ENCODE measurements at places on chromosomes 7 and 10.

DNA sequence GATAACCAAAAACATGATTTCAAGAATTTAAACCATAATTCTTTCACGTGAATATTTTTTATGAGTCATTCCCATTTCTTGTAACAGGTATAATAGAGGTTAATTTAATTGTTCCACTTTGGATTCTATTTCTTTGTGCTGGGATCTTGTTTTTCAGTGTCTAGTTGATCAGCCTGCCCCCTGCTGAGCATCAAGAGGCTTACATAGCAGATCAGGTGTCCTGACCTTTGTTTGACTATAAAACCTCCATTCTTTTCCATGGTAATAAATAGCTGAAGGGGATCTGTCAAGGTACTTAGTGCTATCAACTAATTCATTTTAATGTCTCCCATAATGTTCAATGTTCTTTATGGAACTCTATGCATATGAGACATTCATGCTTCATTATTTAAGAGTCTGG, 4.9 kb downstream of the COL17A1 start:
- peak; percentile 44 for DNase-seq

DNA sequence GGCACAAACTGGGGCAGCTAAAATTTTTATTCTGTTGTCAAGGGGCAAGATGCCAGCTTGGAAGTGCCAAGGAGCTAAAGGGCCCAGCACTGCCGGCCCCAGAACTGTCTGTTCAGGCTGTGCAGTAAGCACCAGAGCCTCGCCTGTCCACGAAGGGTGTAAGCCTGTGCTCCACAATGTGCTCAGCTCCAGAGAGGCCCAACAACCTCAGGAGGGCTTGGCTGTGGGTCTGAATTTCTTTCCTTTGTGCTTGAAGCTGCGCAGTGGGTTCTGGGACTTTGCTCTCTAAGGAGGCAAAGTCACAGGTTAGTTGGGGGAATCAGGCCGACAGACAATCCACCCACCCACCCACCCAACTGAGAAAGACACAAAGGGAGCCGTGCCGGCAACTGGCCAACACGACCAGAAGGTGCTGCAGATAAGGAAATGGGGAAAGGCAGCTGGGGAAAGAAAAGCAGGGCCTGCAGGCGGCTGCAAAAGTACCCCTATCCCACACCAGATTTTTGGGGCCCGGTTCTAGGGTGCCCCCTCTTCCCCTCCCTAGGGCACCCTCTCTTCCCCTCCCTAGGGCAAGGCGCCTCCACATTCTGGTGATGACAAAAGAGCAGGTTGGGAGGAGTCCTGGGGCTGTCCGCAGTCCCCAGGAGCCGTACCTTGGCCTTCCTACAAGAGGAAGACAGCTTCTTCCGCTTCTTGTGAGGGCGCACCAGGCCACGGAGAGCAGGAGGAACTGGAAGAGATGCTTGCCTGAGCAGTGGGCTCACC, 7.7 kb downstream of the DDX56 start:
- no peak for DNase-seq

GRCh38 chr10:111933937-111934336, 249.6 kb downstream of the GPAM start:
- no peak for DNase-seq

DNA sequence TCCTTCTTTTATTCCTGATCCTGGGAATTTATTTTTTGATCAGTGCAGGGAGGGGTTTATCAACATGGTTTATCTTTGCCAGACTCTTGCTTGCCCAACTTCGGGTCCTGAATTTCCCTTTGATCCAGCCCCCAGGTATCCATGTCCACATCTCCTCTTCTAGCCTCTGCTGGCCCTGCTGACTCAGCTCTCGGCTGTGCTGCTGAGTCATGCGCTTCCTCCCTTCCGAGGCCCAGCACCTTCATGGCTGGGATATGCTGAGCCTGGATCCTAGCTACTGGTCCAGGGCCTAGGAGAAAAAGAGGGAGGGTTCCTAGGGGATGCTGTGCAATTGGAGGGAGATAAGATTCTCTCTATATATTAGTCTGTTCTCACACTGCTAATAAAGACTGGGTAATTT, 380.7 kb upstream of the SHH start:
- DNase-seq: peak; percentile 43

DNA sequence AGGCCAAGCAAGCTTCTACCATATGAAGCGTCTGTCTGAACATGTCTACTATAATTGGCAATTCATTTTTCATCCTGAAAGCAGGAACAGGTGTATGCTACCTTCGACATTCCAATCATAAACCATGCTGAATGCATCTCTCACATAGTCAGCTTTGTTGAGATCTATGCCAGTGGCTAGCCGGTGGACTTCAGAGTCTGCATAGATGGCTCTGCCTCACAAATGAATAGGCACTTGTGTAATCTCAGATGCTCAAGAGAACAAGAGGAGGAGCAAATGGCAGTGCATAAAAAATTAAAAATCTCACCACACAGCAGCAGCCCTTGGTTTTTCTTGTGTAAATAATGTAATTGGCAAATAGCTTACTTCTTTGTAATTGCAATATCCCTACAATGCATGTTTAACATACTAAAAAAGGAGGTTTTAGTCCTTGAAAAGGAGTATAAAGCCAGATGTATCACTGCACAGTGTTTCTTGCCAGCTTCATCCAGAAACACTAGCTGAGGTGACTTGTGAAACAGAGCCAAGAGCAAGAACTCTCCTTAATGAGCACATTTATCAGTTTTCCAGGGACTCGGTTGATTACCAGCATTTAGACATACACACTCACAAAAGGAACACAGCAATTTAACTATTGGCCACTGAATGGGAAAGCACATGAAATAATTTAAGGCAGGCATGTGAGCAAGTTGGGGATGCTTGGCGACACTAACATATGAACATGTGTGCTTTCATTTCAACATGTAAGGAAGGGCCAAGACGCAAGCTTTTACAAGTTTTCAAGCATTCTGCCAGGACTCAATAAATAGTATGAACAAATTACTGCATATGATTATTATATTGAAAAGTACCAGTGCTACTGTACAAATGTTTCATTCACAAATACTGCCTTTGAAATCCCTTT, 249.9 kb upstream of the PLXNA4 start:
- DNase-seq: no peak
